ENCODE measurements at places on chromosomes 6 and 20.

DNA sequence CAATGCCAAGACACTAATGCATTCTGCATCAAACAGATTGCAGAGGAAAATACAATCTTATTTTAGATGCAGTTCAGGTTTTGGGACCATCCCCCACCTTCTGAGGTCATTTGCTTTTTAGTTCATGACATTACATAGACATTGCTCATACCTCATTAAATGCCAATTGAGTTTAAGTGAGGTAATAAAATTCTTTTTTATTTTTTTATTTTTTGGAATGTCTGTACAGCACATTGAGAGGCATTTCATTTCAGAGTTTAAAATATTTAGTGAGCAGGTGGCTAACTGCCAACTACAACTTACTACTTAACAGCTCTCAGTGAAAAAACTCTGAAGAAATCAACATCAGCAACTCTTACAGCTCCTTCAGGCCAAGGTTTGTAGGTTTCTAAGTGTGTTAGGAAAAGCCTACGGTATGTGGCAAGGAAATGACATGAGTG lies 482.2 kb upstream of the RNF217 start:
- DNase-seq = no peak

DNA sequence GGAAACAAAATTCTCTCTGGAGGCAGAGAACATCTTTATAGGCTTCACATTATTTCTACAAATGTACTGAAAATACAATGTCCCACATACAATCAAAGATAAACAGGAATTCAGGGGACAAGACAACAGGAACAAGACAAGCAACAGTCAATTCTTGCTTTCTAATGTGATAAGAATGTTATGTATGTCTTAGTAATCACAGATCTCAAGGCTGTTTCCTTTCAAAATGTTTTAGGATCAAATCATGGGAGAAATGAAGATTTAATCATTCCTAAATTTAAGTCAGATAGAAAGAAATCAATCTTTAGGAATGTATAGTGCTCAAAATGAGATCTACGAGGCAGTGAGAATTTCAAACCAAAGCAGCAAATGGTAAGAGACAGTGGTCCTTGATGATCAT lies 32.1 kb downstream of the NEDD9 start:
- no peak for DNase-seq

GRCh38 chr6:149766156-149766769 lies 16.7 kb downstream of the PCMT1 start:
- DNase-seq = no peak

GRCh38 chr6:39965751-39966150 lies 31.5 kb upstream of the MOCS1 start:
- DNase-seq = no peak

DNA sequence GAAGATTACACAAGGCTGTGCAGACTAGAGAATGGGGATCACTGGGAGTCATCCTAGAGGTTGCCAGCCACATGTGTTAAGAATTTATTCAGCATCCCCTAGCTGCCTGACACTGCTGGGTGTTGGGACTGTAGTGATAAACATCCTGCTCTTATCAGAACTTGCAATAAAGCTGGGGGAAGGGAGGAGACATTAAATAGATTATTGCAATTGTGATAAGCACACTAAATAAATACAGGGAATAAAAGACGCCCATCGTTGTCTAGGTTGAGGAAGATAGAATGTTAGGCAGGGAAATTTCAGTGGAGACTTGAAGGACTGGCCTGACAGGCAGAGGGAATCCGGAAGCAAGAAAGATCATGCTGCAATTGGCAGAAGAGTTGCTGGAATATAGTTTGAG lies 33.2 kb upstream of the TRAM2 start:
- no peak for DNase-seq

DNA sequence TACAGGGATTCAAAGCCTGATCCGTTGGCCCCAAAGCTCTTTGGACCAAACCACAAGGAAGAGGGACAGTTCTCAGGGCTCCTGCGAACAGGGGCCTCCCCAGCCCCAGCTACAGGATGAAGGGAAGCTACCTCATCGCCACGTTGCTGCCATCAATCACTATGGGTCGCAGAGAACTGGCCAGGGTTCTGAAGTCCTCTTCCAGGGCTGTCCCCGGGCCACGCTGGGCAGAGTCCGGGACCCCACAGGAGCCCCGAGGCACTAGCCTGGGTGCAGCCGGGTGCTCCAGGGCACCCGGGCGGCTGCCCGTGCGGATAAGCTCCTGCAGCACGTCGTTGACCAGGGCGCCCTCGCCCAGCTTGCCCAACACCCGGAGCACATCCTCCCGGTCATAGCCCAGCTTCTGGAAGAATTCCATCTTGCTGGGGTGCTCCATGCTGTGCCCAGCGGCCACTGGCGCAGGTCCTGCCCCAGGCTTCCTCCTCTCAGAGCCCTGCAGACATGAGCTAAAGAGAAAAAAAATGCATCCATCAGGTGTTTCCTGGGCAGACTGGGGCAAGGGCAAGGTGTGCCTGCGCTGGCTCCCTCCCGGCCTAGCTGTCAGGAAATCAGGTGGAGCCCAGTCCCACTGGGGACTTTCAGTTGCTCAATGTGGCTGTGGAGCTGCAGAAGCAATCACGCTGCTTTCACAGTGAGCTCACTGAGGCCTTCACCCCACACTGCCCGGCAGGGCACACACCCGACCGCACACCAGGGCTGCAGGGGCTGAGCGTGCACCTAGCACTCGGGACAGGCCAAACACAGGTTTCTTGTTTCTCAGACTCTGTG lies 10.5 kb downstream of the ZC3H12D start:
- DNase-seq = peak; percentile 45

GRCh38 chr6:107509506-107509905 lies 19.6 kb downstream of the SOBP start:
- DNase-seq = no peak

DNA sequence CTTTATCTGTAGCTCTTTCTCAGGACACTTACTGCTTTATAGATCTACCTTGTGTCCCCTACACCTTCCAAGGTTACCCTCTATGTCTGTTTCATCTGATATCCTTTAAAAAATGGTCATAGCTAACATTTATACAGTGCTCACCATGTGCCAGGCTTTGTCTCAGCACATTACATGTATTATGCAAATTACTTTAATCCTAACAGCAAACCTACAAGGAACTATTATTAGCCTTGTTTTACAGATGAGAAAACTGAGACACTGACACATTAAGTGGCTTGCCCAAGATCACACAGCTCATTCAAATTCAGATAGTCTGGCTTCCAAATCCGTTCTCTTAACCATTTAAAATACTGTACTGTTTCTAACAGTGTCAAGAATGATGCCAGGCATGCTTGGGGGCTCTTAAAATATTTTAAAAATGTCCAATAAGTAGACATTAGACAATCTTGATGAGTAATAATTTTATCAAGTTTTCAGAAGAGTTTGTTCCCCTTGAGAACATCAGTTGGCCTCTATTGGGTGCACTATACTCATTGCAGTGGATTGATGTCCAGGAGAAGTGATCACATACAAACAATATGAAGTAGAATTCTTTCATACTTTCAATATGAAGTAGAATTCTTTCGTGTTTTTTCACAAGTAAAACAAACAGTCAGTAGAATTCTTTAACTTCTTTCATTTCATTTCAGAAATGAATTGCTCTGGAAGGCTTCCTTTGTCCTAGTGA lies 69.6 kb downstream of the DNAH8 start:
- DNase-seq = no peak

DNA sequence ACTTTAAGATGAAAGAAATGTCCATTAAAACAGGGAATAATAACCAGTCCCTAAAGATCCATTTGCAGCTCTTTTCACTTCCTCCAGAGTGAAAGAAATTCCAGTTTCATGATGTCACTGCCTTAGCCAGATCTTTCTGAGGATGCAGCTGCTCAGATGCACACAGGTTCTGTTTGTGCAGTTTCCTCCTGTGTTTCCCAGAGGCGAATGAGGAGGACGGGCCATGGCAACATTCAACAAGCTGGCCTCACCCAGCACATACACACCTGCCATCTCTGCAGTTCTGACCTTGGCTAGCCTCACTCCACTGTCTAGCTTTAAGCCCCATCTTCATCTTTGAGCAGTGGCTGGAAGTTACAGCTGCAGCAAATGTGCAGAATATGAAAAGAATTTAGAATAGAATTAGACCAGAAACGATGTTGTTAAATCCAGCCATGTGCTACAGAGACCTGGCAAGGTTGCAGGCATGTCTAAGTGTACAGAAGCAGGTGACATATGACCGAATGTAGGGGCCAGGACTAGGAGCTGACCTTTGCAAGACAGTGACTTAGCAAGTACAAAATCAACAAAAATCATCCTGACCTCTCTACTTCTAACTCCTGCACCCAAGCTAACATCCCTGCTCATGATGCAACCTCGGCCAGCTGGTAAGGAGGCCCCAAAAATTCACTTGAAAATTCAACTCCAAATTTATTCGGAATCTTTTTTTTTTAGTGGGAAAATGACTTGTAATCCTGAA lies 35.0 kb downstream of the FAM50B start:
- no peak for DNase-seq

DNA sequence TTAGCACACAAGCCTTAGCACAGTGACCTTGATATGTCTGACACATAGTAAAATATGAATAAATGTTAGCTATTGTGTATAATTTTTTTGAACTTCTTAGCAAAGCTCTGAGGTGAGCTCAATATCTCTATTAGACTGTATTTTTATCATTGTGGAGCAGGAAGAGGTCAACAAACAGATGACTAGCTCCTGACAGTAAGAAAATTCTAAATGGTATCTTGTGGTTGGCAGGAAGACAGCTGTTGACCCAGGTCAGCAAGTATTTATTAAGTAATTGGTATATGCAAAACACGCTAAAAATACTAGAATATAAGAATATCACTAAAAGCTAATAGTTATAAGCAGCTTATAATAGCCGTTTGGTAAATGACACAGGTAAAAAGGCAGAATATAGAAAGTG lies 77.5 kb upstream of the MARCKS start:
- DNase-seq = no peak

GRCh38 chr20:36856691-36857635 lies 19.0 kb upstream of the TLDC2 start:
- peak; percentile 33 for DNase-seq

DNA sequence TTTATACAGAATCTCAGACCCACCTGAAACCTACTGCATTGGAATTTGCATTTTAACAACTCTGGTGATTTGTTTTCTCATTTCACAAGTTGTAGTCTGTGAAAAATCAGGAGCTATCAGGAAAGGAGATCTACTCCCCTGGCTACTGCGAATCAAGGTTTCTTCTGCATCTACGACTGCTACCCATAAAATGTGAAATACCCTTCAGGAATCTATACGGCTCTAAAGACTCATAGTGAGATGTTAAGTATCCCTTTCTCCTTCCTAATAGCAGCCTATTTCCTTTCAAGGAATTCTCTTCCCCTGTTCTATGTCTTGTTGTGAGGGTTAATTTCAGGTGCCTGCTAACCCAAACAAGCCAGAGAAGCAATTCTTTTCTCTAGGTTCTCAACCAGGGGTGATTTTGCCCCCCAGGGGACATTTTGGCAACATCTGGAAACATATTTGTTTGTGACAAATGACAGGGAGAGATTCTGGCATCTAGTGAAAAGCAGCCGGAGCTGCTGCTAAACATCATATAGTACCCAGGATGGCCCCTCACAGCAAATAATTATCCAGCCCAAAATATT lies 26.3 kb downstream of the WFDC3 start:
- no peak for DNase-seq

- DNase-seq = no peak
Measured at GRCh38 chr6:47066418-47066817, 24.3 kb upstream of the ADGRF1 start.

DNA sequence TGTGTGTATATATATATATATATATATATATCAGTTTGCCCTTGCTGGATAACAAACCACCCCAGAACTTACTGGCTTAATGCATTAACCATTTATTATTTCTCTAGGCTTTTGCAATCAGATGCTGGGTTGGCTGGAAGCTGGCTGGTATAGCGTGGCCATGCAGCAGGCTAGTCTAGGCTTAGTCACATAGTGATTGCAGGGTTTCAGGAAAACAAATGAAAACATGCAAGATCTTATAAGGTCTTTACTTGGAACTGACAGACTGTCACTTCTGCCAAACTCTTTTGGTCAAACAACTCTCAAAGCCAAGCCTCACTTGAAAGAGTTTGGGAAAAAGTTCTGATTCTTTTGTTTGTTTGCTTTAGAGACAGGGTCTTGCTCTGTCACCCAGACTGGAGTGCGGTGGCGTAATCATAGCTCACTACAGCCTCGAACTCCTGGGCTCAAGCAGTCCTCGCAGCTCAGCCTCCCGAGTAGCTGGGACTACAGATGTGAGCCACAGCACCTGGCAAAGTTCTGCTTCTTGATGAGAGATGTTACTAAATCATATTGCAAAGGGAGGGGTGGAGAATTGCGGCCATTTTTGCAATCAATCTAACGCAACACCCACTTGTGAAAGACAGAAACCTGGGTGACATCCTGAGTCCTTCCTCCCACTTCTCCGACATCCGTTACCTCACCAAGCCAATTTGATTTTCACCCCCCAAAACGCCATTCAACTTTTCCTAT lies 74.6 kb upstream of the RNF24 start:
- DNase-seq = peak; percentile 40

DNA sequence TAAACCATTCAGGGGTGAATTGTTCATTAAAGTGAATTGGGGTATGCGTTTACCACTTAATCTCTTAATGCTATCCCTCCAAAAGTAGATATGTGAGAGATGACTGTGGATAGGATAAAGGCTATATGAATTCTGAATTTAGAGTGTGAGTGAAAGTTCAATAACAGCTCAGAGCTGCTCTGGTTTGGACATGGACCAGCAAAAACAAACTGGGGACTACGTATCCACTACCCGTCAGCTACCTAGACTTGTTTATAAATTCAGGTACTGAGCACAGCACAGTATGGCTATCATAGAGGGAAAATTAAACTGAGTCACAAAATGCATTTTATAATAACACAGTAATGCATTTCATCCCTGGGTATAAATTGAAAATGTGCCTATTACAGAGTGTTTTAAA lies 44.4 kb downstream of the HDDC2 start:
- no peak for DNase-seq

GRCh38 chr6:36933102-36933501 lies 21.4 kb upstream of the PI16 start:
- DNase-seq = no peak

DNA sequence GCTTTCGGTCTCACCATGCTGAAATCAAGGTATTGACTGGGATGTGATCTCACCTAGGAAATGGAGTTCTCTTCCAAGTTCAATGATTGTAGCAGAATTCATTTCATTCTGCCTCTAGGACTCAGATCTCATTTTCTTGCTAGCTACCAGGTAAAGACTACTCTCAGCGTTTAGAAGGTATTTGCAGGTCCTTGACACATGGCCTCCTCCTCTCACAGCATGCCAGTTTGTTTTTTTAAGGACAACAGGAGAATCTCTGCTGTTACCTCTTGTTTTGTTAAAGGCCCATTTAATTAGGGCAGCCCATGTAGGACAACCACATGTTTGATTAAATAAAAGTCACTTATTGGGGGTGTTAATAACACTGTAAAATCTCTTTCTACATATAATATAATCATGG lies 757.8 kb downstream of the EYS start:
- DNase-seq = no peak

DNA sequence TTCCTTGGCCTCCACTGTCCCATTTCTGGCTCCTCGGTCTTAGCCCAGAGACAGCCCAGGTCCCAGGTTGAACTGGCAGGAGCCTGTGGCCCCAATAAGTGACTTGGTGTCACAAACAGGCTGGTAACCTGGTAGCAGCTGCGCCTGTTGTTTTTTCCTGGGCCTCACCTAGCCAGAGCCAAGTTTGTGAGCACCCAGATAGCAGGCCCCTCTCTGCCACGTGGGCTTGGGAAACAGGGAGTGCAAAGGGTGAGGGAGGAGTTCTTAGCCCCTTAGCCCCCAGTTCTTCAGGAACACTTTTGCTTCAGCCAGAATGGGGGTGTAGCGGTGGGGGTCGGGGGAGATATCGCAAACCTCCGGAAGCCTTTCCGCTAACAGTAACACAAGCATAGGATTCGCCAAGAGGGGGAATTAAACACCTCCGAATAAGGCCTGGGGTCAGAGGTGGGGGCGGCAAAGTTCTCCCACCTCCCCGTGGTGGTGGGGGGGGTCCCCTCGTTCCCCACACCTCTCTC lies 760 bp downstream of the C6orf132 start:
- no peak for DNase-seq
